ENCODE measurements at places on chromosomes 13 and 19.

DNA sequence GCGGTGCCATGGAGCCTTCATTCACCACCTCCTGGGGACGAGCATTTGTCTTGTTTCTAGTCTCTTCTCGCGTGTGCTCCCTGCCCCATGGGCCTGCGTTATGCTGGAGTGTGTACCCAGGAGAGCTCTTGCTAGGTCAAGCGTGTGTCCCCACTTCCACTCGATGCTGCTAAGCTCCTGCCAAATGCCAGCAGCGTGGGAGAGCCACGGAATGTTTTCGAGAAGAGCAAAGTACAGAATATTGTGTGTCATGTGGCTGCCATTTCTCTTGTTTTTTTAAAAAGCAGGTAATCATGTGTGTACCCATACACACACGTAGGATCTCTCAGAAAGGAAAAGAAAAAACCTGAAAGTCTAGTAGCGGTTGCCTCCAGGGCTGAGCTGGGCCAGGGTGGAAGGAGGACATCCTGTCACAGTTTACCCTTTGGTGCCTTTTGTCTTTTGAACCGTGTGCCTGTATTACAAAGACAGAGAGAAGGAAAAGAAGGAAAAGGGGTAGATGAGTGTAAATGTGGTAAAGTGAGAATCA is 28.6 kb downstream of the PAK4 start:
- no peak for DNase-seq

GRCh38 chr13:36431204-36432105 is 840 bp upstream of the CCNA1 start:
- DNase-seq, result no peak

DNA sequence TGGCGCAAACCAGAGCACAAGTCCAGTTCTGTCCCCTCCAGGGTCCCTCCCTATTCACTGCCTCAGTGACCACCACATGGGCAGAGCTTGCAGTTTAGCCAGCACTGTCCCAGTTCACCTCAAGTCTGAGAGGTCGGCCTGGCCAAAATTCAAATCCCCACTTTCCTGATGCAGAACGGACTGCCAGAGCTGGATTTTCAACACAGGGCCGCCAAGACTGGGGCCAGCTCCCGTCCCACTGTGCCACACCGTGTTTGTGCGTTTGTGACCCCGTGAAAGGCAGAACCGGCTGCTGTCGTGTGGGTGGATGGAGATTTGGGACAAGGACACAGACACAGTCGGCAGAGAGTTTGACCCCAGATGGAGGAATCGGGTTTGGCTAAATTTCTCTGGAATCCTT is 176.7 kb downstream of the URI1 start:
- DNase-seq, result no peak

DNA sequence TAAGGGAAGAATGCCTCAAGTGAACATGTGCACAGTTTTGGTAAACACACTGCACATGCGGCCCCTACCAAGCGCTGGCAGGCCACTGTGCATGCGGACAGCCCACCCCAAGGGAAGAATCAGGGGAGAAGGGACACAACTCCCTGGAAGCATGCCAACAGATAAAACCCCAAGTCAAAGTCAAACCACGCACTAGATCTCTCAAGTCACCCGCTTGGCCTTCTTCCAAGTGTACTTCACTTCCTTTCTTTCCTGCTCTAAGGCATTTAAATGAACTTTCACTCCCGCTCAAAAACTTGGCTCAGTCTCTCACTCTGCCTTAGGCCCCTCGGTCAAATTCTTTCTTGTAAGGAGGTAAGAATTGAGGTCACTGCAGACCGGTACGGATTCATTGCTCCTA is 4.6 kb upstream of the RFXAP start:
- no peak for DNase-seq

GRCh38 chr13:91056746-91057145 is 290.7 kb upstream of the MIR17HG start:
- DNase-seq, result no peak

GRCh38 chr13:110217085-110217484 is 89.9 kb downstream of the COL4A1 start:
- DNase-seq, result no peak

- peak; percentile 95 for DNase-seq
Measured at GRCh38 chr13:114130837-114131582, 1.4 kb downstream of the RASA3 start.

GRCh38 chr19:13507053-13507611 is 853 bp upstream of the CACNA1A start:
- peak; percentile 35 for DNase-seq

GRCh38 chr19:1447504-1447903 is 2.4 kb upstream of the APC2 start:
- DNase-seq, result no peak

DNA sequence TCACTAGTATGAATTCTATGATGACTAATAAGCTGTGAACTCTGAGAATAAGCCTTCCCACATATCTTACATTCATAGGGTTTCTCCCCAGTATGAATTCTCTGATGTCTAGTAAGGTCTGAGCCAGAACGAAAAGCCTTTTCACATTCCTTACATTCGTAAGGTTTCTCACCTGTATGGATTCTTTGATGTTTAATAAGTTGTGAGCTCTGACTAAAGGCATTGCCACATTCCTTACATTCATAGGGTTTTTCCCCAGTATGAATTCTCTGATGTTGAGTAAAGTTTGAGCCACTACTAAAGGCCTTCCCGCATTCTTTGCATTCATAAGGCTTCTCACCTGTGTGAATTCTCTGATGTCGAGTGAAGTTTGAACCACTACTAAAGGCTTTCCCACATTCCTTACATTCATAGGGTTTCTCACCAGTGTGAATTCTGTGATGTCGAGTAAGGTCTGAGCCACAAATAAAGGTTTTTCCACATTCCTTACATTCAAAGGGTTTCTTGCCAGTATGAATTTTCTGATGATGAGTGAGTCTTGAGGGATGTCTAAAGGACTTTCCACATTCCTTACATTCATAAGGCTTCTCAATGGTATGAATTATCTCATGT is 30.7 kb upstream of the ZFP82 start:
- DNase-seq, result no peak

- DNase-seq, result no peak
Measured at GRCh38 chr19:43452582-43452981, 12.8 kb downstream of the LYPD3 start.

DNA sequence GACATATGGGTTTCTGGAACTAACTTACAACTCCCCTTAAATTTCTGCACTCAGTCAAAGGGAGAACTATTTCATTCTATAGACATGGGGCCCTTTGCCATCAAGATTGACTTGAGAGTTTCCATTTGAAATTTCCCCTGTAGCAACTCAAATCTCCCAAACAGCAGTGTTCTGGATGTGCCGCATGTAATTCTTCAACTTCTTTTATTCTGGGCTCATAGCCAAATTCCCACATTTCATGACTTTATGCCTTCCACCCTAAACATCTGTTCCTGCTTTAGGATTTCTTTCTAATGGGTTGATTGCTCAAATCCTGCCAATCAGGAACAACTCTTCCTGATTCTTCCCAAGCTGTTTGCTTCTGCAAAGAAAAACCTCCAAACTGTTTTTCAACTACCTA is 336.0 kb downstream of the TBC1D4 start:
- peak; percentile 61 for DNase-seq

DNA sequence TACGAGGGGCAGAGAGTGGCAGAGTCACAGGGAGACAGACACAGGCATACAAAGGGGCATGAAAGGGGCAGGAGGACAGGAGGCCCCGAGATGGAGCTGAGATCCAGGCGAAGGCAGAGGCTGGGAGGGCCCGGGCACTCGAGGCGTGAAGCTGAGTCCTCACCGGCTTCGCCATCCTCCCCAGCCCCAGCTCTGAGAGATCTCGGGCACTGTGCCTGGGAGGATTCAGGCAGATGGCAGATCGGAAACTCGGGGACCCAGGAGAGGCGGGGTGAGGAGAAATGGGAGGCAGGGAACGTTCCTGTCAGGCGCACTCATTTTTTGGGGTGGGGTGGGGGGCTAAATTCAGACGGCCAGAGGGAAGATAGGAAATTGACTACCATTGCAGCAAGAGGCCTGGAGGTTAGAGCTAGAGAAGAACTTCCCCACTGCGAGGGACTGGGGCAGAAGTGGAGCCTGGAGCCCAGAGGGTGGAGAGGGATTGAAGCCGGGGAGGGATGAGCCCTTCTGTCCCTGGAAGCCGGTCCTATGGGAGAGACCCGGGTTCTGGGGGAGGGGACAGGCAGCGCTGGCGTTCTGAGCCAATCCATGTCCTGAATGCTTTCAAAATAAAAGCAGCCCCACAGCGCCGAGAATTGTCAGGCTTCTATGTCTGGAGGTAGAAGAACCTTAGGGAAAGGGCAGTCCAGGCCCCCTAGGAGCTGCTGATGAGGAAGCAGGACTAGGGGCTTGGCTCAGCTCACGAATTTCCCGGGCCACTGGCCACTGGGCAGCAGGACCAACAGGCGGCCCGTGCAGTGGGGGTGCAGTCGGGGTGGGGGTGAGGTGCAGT is 12.6 kb downstream of the LRRC4B start:
- DNase-seq, result no peak

DNA sequence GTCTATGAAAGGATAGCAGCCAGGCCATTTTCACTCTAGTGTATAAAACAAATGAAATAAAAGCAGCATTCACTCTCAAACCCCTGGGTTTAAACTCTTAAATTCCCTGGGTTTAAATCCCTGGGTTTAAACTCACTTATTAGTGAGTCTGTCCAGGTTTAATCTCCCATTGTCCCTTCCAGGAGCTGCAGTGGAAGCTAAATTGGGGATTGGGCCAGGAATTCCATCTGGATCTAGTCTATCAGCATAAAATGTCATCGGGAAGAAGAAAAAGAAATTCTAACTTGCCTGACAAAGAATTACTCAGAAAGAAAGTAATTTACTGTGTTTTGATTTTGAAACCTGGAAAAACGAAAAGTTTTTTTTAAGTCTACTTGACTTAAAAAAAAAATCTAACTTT is 54.8 kb downstream of the FRY start:
- DNase-seq, result peak; percentile 43

GRCh38 chr13:44394658-44395057 is 21.0 kb downstream of the SERP2 start:
- no peak for DNase-seq

- no peak for DNase-seq
Measured at GRCh38 chr19:7408251-7408650, 59.5 kb downstream of the ARHGEF18 start.

Data from foreskin fibroblast (primary cell).